ENCODE measurements at places on chromosomes 5 and 9. TPM values are rescaled to one million over a fixed set of nuclear protein-coding genes. Genes with fewer than 3 reads are reported as not detected.

- peak; percentile 60 for DNase-seq
Observed at GRCh38 chr9:114894609-114895433, 35.6 kb downstream of the TNFSF8 start.

Gene HAVCR1
- 0.46 TPM for total RNA-seq

GRCh38 chr5:3010953-3011763 is 259.7 kb upstream of the IRX2 start:
- DNase-seq, result no peak

Gene SLC44A1
- total RNA-seq, result 61.7 TPM

- no peak for DNase-seq
Observed at GRCh38 chr5:143781993-143782520, 29.9 kb upstream of the HMHB1 start.

DNA sequence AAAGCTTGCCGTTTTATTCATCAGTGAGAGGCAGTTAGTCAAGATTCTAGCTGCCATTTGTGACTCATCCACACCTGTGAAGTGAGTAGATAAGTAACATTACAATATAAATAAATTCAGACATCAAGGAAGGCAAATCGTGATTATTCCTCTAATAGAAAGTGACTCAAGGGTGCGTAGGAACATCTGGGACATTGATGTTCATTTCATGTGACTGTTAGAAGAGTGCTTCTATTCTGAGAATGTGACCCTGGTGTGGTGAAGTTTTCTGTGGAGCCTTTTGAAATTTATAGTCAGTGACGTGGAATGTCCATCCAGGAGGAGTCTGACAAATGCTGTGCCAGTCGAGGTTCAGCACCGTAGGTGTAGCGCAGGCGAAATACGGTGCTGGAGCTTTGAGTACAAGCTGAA is 48.4 kb upstream of the FAM240B start:
- DNase-seq, result no peak

Gene GARIN3
- total RNA-seq, result not detected

Gene BAAT
- total RNA-seq, result 0.17 TPM

Gene GFRA3
- 0.57 TPM for total RNA-seq

Gene STPG3
- not detected for total RNA-seq

- no peak for DNase-seq
Observed at GRCh38 chr5:180648658-180649296, 623 bp downstream of the FLT4 start.

DNA sequence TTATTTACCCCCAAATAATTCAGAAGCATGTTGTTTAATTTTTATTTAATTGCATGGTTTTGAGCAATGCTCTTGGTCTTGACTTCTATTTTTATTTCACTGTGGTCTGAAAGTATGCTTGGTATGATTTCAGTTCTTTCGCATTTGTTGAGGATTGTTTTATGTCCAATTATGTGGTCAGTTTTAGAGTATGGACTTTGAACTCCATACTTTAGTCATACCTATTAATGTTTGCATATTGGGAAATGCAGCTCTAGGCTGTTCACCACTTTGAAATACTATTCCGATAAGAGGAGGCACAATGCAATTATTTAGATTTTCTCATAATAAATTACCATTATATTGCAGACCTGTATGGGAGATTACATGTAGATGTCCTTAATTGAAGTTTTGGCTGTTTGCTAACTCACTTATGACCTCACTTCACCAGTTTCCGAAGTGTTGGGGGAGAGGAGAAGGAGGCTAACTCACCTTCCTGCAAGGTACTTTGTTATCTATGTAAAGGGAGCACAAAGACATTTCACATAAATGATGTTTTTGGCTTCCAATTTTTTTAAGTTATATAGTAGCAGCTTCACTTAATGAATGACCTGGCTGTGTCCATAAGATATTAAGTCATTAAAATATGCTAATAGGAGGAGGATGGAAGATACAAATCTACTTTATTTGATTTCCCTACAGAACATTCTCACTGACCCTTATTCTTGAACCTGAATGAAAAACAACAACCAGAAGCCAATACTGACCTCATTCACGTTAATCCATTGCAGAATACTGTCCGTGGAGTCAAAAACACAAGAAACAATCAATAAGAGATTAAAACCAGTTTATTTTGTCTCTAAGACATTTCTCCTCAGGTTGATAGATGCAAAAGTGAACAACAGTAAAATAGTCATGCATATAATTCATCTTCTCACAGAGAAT is 970.3 kb upstream of the ARRDC3 start:
- no peak for DNase-seq

Gene ACTBL2
- total RNA-seq, result 0.09 TPM

Gene PCDHB11
- 9.6 TPM for total RNA-seq

Gene IL11RA
- total RNA-seq, result 14.5 TPM

Gene CBY3
- total RNA-seq, result not detected

DNA sequence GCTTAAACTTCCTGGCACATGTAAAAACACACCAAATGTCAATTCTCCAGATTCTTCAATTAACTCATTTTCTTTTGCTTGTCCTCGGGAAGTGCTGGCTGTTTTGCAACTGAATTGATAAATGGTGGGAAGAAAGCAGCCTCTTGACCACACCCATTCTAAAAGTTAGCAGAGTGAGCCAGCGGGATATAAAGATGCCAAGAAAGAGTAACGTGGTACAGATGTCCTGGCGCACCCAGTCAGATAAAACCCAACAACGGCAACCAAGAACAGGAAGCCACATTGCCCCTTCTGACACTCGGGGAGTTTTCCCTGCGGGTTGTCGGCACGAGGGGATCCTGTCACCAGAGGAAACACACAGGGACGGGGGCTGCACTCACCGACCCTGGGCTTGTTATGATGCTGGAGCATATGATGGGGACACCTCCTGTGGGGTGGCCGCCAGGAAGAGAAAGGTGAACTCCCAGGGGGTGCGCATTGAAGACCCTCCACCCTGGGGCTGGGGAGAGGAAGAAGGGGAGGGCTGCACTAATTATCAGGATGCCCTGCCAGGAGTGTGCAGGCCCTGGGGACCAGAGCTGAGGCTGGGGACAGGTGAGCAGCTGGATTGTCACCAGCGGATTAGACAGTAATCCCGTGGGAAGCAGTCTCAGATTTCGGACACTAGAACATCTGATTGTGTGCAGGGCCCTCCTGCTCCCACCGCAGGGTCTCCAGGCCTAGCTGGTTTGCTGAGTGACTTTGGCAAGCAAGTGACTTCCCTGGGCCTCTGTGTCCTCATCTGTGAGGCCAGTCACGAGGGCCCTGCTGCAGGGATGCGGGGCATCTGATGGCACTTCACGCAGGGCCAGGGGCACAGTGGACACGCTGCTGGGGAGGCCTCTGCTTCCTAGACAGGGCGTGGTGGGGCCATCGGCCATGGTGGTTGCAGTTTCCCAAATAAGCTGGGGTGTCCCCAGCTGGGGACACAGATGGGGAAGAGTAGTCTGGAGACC is 59.2 kb downstream of the CRB2 start:
- DNase-seq, result no peak

Gene GFPT2
- total RNA-seq, result 19.7 TPM

- DNase-seq, result no peak
Observed at GRCh38 chr5:3780278-3780677, 184.6 kb downstream of the IRX1 start.

- DNase-seq, result peak; percentile 68
Observed at GRCh38 chr5:561408-561807, 37.2 kb upstream of the SLC9A3 start.

Gene GADD45G
- 9.9 TPM for total RNA-seq

DNA sequence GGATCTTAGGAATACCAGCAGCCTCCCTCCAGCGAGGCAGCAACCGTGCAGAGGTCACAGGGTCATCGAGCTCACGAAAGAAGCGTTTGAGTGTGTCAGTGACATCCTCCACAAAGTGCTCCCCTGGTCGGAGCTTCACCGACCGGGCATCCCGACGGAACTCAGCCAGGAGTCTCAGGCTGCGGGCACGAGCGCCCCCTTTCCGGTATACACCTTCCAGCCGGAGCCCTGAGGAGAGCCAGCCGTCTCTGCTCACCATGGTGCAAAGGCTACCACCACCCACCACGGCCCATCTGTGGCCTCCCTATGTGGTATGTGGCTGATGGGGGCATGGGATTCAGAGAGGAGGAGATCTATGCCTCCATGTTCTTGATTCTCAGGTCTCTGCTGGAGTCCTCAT is 10.8 kb upstream of the FCHSD1 start:
- DNase-seq, result no peak

DNA sequence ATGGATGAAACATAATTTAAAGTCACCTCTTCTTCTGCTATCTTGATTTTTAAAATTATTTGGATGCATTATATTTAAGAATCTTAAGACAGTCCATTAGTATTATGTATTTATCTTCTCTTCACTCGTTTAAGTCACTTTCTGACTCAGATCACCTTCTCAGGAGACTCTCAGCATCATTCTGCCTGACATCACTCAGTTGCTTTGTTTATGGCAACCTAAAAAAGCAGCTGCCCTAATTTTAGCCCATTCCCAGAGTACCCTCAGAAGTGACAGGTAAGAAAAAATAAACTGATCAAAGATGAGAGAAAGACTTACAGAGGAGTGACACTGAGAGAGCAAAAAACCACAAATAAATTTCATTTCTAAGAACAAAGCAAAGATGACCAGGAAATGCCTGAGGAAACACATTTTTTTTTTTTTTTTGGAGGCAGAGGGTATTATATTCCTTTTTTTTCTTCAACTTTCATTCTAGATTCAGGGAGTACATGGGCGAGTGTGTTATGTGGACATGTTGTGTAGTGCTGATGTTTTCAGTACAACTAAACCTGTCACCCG is 140.5 kb downstream of the MUSK start:
- no peak for DNase-seq

DNA sequence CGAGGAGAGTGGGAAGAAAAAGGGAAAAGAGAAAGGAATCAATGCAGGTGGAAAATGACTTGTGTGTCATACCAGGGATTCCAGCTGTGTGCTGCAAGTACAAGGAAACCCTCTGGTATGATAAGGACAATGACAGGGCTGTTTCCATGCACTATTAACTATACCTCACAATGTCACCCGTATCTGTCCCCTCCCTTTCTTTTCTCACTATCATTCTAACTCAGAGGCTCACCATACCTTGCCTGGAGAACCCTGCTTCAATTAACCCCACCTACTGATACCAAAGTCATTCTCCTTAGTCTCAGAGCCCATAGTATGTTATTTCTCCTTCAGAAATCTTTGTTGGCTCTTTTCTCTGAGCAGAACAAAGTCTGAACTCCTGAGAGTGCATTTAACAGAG is 236.2 kb upstream of the NREP start:
- DNase-seq, result no peak
